ENCODE measurements at places on chromosomes 2 and 18. TPM values are rescaled to one million over a fixed set of nuclear protein-coding genes. Genes with fewer than 3 reads are reported as not detected.

The CHST10 gene
- 4.5 TPM for total RNA-seq

The C2orf66 gene
- total RNA-seq: 0.19 TPM

The LINC00305 gene
- total RNA-seq: not detected

The LYG1 gene
- total RNA-seq: not detected

The CENPO gene
- 15.1 TPM for total RNA-seq

The TAF4B gene
- total RNA-seq: 2.5 TPM

The PLGLB1 gene
- 0.26 TPM for total RNA-seq

The SLC30A3 gene
- total RNA-seq: 0.19 TPM

The SCTR gene
- total RNA-seq: not detected

The MTA3 gene
- total RNA-seq: 25.0 TPM

The MAPRE2 gene
- 36.8 TPM for total RNA-seq

The COX5B gene
- total RNA-seq: 371 TPM

The KATNAL2 gene
- total RNA-seq: 4.1 TPM

All from aortic smooth muscle cell (primary cell).